Cerebellum (tissue), 4 donors: ENCODE measurements at places on chromosomes 16 and 17. TPM values are rescaled to one million over a fixed set of nuclear protein-coding genes. Genes with fewer than 3 reads are reported as not detected.

Gene KRT34
- not detected for total RNA-seq

Gene TBC1D3I
- not detected for total RNA-seq

Gene MYH2
- 0.91 TPM for total RNA-seq

Gene NPTX1
- 17.9 TPM for total RNA-seq

Gene FSCN2
- 4.0 TPM for total RNA-seq

GRCh38 chr17:41620583-41621434, 3.6 kb downstream of the KRT17 start:
- DNase-seq = no peak

GRCh38 chr17:79086609-79087427, 12.2 kb downstream of the ENGASE start:
- DNase-seq = no peak

GRCh38 chr16:60302676-60303075, 1568.6 kb upstream of the GOT2 start:
- no peak for DNase-seq

DNA sequence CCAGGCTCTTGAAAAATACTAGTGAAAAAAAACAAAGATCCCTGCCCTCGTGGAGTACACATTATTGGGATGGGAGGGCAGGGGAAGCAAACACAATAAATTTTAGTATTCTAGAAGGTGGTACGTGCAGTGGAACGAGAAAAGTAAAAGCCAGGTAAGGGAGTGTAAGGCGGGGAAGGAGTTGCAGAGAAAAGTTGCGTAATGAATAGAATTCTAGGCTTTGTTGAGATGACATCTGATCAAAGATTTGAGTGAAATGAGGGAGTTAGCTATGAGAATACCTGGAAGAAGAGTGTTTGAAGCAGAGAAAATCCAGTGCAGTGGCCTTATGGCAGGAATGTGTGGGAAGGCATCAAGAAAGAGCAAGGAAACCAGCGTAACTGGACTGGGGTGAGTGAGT, 2.1 kb downstream of the CKLF start:
- no peak for DNase-seq

GRCh38 chr17:1529863-1530262, 13.5 kb upstream of the INPP5K start:
- DNase-seq = no peak

GRCh38 chr17:43024407-43025289, at the start of gene RND2:
RND2 (plus strand) TSS chr17:43025231; CDS start chr17:43025348, 117 bp downstream.
- peak; percentile 88 for DNase-seq

DNA sequence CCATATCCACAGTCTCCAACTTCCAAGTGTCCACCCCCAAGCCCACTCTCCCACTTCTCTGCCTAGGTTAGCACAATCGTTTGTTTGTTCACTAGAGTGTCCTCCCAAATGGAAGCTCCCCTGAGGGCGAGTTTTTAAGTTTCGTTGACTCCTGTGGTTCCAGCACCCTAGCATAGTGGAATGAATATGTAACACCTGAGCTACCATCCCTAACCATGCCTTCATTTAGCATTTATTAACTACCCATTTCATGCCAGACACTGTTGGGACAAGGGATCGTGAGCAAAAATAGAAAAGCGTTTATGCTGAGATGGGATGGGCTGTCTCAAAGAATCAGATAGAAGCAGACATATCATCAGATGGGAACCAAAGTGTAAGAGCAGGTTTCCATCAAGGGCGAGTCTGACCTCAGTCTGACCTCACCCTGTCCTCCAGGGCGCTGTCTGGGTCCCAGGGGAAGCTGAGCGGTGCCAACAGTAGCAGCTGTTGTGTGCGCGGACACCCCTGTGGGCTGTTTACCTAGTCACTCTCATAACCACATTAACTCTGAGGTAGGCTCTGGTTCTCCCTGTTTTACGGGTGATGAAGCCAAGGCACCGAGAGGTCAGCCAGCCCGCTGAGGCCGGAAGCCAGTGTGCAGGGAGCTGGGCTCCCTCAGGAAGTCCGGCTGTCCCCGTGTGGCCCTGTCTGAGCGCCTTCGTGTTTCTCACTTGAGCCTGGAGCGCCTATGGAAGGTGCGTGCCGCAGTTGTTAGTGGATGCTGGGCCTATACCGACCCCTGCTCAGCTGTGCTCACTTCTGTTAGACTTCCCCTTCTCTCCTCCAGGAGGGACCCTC, 6.2 kb downstream of the CNP start:
- DNase-seq = no peak
